ENCODE measurements at places on chromosomes 16 and 17.

GRCh38 chr17:44539673-44540072 is 17.6 kb upstream of the FZD2 start:
- DNase-seq: peak; percentile 83

DNA sequence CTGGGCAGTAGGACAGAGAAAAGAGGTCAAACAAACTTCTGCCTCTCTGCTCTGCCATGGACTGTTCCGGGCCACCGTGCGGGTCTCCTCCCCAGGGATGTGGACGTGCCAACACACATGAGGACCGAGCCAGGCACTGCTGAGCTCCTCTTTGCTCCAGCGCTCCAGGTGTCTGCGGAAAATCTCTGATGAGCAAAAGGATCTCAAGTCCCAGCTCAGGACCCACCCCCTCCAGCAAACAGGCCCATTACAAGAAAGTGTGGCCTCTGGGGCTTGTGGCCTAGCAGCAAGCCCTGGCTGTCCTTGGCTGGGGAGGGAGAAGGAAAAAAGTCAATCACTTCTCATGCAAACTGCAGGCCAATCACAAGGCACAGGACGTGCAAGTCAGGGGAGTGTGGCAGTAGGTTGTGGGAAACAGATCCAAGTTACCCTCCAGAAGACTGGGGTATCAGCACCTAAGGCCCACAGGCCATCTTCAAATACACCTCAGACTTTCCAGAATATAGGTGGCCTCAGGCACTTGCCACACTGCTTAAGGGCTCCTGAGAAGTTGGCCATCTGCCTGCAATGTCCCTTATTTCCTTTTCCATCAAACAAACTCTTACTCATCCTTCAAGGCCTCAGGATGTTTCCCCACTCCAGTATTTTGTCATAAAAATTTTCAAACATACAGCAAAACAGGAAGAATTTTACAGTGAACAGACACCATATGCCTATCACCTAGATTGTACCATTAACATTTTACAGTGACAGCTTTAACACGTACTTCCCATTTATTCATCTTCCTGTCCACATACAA is 36.0 kb upstream of the SREBF1 start:
- DNase-seq: no peak

DNA sequence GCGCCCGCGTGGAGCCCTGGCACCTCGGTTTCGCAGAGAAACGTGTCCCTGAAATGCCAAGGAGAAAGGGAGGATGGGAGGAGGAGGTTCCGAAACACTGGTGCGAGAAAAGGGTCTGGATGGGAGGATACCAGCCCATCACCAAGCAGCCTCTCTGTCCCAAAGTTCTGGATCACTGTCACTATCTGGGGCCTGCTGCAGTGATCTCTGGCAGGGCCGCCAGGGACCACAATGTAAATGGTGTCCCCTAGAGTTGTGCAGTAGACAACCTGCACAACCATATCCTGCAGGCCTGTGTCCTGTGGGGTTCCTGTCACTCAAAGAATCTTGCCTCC is 229.3 kb downstream of the C16orf78 start:
- DNase-seq: no peak

- no peak for DNase-seq
Measured at GRCh38 chr16:5874899-5875298, 777.3 kb upstream of the EEF2KMT start.

DNA sequence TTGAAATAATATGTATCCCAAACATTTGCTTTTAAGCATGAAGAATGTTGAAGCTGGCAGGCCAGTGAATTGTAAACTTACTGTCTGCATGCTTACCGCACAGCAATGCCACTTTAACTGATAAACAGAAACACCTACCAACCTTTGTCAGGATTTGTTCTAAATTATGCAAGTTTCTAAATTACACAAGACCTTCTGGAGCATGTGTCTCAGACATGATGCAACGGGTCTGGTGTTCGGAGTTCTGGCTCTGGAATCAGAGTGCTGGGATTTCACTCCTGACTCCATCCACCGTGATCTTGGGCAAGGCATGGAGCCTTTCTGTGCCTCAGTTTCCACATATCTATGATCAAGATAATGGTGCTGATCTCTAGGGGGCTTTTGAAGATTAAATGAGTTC is 111.2 kb downstream of the CCT6B start:
- no peak for DNase-seq

DNA sequence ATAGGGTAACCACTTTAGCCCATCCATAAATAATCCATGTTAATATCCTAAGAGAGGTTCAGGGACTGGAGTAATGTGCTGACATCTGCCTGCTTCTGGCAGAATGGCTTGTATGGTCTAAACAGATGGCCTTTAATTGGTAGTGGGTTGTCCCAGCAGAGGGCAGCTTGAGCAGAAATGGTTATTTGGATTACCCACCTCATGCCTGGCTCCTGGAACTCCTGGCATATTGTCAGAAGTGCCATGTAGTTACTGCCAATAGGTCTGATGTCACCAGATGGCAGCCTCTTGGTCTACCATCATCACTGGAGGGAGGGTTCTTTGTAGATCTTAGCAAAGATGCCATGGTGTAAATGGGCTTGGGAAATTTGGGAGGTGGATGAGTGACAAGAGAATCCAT is 157.5 kb upstream of the SOX9 start:
- no peak for DNase-seq

- no peak for DNase-seq
Measured at GRCh38 chr16:17011712-17012111, 459.0 kb downstream of the XYLT1 start.

- DNase-seq: no peak
Measured at GRCh38 chr16:30766933-30767284, 4.8 kb downstream of the RNF40 start.

- no peak for DNase-seq
Measured at GRCh38 chr17:27353033-27353460, 59.1 kb downstream of the WSB1 start.

DNA sequence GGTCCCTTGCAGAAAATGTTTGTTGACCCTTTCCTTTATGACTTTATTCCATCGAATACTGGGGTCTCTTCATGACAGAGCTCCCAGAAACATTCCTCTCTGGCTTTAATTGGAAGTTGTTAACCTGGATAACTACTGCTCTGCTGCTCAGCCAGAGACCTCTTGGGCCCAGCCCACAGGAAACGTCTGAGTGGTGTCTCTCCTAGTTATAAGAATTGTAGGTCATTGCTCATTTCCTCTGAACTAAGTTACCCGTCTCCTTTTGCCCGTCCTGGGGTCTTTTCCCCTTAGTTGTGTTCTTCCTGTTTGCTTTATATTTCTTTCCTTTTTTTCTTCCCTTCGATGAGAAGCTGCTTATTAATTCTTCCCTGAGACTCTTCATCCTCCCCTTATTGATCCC is 9.0 kb downstream of the MAP2K6 start:
- DNase-seq: no peak

DNA sequence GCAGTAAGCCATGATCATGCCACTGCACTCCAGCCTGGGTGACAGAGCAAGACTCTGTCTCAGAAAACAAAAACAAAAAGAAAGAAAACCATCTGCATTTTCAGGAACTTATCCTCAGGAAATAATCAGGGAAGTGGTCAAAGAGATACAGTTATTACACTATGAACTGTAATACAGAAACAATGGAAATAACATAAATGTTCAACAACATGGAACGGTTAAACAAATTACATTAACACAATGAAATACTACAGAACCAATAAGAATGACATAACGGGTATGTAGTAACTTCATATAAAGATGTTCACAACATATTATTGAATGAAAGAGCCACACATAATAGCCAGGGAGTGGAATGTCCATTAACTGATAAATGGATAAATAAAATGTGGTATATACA is 6.7 kb downstream of the BBS2 start:
- no peak for DNase-seq

DNA sequence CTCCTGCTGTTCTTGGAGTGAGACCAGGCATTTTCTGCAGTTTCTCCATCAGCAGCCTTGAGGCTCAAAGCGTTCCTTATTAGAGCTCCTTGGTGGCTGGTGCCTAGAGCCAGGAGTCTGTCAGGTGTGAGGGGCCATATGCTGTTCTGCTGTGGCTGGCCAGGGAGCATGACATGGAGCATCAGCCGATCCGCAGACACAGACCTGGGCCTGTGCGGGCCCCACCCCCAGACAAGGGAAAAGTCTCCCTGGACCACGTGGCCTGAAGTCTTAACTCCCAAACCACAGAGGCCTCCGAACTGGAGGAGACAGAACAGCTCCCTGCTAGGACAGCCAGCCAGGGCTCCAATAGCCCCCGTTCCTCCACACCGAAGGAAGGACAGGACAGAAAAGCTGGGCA is 162.7 kb upstream of the CIBAR2 start:
- no peak for DNase-seq

Measured in eye (tissue), 1 donor.